Left kidney (tissue), 8 donors: ENCODE measurements at places on chromosomes 5 and 9. TPM values are rescaled to one million over a fixed set of nuclear protein-coding genes. Genes with fewer than 3 reads are reported as not detected.

GRCh38 chr9:99773468-99774138 lies 48.1 kb upstream of the NR4A3 start:
- no peak for DNase-seq

- DNase-seq = no peak
These were observed 309.9 kb upstream of the ST8SIA4 start for GRCh38 chr5:101212942-101213514.

The GABRA6 gene
- polyA plus RNA-seq = not detected

DNA sequence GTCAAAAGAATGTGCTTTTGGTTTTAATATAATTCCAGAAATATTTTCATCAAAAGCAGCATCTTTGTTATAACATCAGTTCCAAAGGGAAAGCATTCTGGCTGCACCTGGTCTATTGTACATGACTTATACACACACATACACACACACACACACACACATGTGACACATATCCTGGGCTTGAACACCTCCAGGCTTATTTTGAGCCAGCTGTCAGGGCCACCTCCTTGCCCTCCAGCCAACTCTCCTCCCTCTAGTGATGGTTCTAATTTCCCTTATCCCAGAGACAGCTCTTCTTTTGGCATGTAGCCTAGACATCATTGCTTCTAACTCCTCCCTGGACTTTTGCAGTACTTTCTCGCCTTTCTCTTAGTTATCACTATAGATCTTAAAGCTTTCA lies 115.0 kb downstream of the PIK3R1 start:
- no peak for DNase-seq

DNA sequence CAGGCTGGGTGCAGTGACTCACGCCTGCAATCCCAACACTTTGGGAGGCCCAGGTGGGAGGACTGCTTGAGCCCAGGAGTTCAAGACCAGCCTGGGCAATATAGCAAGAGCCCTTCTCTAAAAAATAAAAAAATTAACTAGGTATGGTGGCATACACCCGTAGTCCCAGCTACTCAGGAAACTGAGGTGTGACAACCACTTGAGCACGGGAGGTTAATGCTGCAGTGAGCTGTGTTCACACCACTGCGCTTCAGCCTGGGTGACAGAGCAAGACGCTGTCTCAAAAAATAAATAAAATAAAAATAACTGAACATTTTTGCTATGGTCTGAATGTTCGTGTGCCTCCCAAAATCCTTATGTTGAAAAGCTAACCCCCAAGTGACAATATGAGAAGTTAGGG lies 24.5 kb downstream of the AGTPBP1 start:
- no peak for DNase-seq
